Stimulated activated CD8-positive, alpha-beta memory T cell treated with anti-CD3 and anti-CD28 coated beads, Interleukin-2, amount 100 ng/mL, for 48 hours (primary cell): ENCODE measurements at places on chromosomes 6 and 20.

- DNase-seq: no peak
These were observed 103.5 kb downstream of the MAP7 start for GRCh38 chr6:136446579-136447187.

DNA sequence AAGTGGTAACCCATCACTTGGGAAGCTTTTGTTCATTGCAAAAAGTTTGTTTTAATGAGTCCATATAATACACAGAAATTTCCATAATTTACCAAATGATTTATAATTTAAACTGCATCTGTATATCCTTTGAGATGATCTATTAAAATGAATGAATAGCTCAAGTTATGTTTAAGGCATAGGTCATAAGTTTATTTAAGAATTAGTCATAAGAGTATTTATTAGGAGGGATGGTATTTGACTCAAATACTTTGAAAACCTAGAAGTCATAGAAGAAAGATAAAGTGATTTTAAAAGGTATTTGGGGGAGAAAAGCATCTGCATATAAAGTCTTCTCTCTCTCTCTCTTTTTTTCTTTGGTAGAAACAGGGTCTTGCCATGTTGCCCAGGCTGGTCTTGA, 388.5 kb downstream of the CDKAL1 start:
- no peak for DNase-seq

- DNase-seq: no peak
These were observed 2.9 kb downstream of the DSN1 start for GRCh38 chr20:36770680-36771079.

DNA sequence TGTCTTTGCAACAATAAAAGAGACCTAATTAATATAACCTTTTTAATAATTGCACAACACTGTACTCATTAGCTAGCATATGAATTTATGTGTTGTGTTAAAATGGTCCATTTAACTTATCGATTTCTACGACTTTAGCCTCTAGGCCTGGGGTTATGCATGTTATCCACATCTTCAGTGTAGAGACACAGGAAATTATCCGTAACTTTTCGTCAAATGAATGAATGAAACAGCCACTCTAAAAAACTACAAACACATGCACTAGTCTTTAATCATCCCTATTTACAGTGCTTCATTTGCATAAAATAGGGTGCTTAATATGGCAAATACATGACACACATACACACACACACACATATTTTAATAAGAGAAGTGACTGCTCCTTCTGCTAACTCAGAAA, 22.3 kb upstream of the LMBRD1 start:
- DNase-seq: no peak

GRCh38 chr6:78476561-78476960, 390.8 kb upstream of the IRAK1BP1 start:
- DNase-seq: no peak

DNA sequence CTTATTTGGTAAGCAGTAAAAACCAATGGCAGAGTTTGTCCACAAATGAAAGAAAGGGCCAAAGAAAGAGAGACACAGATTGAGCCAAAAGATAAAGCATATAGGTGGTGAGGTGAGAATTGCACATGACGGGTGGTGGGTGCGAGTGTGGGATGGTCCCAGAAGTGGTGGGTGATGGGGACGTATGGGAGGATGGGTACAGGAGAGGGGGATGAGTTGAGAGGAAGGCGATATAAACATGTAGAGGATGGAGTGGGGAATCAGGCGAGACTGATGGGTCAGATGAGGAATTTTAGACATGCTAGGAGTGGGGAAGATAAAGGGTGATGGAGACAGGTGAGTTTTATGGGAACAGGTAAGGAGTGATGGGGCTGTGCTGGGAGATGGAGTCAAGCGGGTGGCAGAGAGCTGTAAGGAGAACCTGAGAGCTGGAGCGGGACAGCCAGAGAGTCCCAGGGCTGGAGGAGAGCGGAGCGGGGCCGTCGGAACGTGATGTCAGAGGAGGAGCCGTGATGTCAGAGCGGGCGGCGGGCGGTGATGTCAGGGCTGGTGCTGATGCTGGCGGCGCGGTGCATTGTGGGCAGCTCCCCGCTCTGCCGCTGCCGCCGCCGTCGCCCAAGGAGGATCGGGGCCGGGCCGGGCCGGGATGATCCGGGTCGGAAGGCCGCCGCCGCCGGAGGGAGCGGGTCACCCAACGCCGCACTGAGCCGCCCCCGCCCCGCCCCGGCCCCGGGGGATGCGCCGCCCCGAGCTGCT, at the start of gene TTBK1:
TTBK1 (plus strand) TSS at position 574 of the 756 bp plus-strand sequence. CDS start 3,180 bp downstream, outside the sequence.
- no peak for DNase-seq

- no peak for DNase-seq
These were observed 7.8 kb upstream of the APMAP start for GRCh38 chr20:25000268-25000801.

GRCh38 chr6:51289041-51289440, 470.4 kb downstream of the TFAP2B start:
- no peak for DNase-seq
